ENCODE measurements at places on chromosomes 1 and 21.

DNA sequence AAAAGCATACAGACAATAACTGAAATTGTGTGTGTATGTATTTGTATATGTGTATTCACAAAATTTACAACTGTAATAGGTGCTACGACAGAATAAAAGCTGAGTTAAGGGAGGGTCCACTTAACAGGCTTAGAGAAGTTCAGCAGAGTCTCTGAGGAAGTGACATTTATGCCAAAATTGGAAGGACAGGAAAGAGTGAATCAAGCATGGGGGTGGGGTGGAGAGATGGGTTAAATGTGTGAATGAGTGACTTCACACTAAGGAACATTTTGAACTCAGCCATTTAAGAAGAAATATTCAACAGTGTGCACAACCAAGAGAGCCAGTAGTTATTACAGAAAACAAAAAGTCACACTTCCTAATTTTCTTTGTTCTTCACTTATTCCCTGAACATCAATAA, 53.8 kb upstream of the RGS1 start:
- DNase-seq, result no peak

DNA sequence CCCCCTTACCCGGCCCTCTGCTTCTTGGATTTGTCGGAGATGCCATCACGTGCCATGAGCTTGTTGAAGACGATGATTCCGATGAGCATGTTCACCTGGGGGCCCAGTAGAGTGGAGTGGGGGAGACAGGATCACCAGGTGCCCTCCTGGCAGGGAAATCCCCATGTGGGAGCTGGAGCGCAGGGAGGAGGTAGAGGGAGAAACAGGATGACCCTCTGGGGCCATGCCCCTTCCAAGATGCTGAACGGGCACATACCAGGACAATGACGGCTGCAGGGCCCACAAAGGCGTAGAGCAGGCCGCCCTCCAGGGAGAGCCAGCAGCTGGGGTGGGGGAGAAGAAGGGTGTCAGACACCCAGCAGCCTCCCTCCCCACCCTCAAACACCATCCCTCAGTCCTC, 28.6 kb downstream of the ADGRB2 start:
- no peak for DNase-seq

GRCh38 chr1:201508809-201509208, 1.9 kb upstream of the CSRP1 start:
- no peak for DNase-seq

GRCh38 chr1:223725578-223725977, 13.2 kb downstream of the CAPN2 start:
- DNase-seq, result no peak

- no peak for DNase-seq
These were observed 22.9 kb downstream of the HYI start for GRCh38 chr1:43430831-43431230.

DNA sequence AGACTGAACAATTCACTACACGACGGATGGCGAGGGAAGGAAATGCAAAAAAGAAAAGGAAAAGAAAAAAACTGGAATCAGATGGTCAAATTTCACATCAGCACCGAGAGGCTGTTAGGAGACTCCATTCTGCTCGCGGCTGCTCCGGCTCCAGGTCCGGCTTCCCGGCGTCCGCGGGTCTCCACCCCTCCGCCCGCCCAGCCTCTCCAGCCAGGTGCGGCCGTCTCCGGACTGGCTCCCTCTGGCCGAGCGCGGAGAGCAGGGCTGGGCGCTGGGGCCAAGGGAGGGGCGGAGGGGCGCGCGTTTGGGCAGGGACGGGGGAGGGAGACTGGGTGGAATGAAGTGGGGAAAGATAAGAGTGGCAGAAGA, 332 bp downstream of the KCNJ6 start:
- no peak for DNase-seq

GRCh38 chr1:220692436-220693228, 2.5 kb downstream of the C1orf115 start:
- DNase-seq, result no peak

DNA sequence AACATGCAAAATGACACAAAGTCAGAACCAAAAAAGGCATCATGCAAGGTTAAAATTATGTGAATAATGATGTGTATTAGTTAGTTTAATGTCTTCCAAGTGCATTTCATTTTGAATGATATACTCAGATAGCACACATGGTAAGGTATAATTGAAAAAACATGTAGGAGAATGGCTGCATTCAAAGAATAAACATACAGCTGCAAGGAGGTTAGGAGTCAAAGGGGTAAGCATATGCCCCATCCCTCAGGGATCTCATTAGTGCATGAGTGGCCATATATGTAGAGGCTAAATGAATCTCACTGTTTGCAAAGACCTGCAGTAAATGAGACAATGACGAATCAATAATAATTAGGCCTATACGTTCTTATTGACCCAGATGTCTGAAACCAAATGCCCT, 179.7 kb upstream of the HOOK1 start:
- peak; percentile 67 for DNase-seq

- DNase-seq, result no peak
These were observed 6.5 kb downstream of the CD55 start for GRCh38 chr1:207328004-207328403.

DNA sequence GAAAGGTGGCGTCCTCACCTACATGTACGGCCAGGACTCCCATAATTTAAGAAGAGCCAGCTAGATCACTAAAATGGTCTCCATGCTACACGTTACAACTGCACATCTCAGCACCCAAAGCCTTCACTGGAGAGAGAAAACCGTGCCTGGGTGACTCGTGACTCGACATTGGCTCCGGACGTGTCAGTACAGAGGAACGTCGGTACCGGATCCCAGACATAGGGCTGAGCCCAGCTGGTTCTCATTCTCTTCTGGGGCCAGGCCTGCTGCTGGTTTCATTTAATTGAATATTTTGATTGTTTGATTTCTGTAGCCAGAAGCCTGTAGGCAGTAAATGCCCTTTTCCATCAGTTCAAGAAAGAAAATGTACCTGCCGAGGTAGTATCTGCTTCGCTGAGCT, 93.1 kb downstream of the HHIPL2 start:
- no peak for DNase-seq

GRCh38 chr1:234154320-234155251, 218.7 kb upstream of the COA6 start:
- peak; percentile 67 for DNase-seq

DNA sequence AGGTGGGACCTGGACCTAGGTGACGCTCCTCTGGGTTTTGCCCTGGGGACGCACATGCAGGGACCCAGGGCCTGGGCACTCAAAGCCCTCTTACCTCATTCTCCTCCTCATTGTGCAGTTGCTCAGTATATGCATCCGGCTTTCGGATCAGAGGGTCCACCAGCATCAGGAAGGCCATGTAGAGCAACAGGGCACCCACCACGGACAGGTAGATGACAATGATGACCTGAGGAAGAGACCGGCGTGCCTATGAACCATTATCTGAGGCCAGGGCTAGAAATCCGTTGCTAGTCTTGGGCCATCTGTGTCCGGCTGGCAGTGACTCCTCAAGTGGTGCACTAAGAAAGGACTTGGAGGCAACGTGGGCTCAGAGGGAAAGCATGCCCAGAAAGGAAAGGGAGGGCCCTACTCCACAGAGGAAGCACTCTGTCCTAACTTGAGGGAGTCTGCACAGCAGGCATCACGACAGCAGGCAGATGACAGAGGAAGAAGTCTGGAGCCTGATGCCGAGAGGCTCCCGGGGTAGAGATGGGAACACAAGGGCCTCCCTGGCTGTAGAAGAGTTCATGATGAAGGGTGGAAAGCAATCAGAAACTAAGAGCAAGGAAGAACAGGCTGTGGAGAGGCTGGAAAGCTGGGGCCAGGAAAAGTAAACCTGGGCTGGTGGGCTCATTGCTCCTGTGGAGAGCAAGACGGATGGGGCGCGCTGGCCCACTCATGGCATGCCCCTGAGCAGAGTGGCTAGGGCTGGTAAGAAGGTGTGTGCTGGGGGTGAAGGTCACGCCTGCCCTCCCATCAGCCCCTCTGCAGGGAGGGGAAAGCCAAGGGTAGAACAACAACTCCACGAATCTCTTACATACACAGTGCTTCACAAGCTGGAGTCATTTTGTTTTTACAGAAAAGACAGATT, 10.3 kb downstream of the TMEM9 start:
- DNase-seq, result no peak

DNA sequence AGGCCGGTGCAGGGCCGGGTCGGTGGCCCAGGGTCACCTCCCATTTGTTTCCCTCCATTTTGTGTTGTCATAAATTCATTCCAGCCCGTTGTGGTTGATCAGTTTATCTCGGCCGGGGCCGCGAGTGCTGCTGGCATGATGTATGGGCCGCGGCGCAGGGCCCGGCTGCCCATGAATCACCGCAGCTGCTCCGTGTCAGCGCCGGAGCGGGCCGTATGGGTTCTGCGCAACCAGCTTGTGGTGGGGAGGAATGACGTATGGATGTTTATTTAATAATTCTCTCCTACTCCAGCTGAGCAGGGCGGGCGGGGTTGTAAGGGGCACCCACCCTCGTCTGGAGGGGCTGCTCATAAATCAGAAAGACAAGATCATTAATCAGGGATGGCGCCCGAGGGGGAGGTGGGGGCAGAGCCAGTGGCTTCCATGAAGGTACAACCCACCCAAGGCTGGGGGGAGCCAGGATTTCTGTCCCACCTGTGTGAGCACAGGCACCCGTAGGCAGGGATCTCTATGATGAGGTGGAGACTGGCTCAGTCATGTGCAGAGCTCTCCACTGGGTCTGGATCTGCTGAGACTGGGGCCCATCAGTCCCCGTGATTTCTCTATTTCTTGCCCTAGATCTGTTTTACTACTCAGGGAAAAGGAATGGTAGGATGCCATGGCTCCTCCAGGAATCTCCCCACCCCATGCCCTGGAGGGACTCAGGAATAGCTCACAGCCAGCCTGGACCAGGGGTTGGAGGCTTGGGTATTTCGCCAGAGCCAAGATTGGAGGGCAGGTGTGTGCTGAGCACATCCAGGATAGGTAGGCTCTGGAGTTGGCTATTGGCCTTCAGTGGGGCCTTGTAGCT, 27.8 kb downstream of the TMEM53 start:
- no peak for DNase-seq

DNA sequence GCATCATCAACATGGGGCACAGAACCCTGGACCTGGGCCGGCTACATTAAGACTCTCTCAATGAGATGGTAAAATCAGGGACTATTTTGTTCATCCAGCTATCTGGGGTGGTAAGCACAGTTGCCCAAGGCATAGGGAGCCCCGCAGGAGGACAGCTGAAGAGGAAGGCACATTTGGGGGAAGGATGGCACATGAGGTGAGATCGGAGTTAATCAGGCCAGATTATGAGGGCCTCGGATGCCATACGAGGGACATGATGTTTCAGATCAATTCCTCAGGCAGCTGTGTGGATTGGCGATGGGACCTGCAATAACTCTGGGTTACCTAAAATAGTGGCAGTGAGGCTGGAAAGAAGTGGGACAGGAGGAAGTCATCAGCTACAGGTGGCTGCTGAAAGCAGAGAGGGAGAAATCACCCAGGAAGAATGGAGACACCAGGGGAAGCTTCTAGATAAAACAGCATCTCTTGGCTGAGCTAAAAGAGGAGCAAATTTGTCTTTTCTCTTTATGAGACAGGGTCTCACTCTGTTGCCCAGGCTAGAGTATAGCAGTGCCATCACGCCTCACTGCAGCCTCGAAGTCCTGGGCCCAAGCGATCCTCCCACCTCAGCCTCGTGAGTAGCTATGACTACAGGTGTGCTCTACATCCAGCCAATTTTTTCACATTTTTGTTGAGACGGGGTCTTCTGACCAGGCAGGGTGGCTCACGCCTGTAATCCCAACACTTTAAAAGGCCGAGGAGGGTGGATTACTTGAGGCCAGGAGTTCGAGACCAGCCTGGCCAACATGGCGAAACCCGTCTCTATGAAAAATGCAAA, 21.1 kb downstream of the TOMM20 start:
- DNase-seq, result no peak

DNA sequence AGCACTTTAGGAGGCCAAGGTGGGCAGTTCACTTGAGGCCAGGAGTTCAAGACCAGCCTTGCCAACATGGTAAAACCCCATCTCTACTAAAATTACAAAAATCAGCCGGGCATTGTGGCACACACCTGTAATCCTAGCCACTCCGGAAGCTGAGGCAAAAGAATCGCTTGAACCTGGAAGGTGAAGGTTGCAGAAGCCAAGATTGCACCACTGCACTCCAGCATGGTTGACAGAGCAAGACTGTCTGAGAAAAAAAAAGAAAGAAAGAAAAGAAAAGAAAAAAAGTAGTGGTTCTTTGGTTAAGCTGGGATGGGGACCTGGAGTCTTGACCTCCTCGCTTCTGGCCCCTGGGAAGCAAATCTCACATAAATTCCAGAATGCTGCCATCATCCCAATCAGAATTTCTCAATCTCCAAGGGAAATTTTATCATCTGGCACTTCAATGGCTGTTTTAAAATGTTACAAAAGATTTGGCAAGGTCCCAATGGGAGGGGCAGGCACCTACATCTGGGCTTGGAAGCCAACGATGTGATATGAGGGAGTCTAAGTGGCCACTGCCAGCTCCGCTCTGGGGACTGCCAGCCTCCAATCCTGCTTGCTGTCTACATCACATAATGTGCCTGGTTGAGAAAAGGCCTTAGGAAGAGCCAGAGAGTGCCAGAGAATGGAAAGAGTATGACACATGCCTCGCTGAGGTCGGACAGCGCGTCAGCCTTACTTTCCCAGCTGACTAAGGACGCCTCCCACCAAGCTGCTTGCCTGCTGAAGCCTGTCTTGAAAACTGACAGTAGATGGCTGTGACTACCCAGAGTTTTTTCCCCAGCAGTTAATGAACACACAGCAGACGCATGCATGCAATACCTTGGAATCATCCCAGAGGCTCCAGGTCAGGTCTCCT, 42.1 kb upstream of the SRP9 start:
- peak; percentile 90 for DNase-seq

- DNase-seq, result no peak
These were observed 1.8 kb upstream of the CTPS1 start for GRCh38 chr1:40977716-40978115.

GRCh38 chr1:97668945-97669344, 251.9 kb downstream of the DPYD start:
- peak; percentile 30 for DNase-seq

- DNase-seq, result no peak
These were observed 429.4 kb upstream of the PTBP2 start for GRCh38 chr1:96292141-96292540.

- DNase-seq, result no peak
These were observed 19.0 kb downstream of the KIAA0040 start for GRCh38 chr1:175173531-175173930.

- no peak for DNase-seq
These were observed 5.7 kb upstream of the PPP1R15B start for GRCh38 chr1:204417074-204417997.

DNA sequence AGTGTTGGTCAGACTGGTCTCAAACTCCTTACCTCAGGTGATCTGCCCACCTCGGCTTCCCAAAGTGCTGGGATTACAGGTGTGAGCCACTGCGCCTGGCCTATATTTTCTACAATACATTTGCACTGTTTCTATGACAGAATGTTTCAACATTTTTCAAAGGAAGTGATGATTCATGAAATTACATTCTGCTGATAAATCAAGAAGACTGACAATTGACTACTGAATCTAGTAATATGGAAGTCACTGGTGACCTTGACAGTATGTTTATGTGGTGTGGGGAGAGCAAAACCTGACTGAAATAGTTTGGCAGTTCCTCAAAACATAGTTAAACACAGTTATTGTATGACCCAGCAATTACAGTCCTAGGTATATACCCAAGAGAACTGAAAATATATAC, 18.1 kb downstream of the LRIF1 start:
- DNase-seq, result no peak
